ENCODE measurements at places on chromosomes 1 and 21.

- no peak for DNase-seq
Observed at GRCh38 chr1:175470591-175470990, 272.8 kb downstream of the TNR start.

DNA sequence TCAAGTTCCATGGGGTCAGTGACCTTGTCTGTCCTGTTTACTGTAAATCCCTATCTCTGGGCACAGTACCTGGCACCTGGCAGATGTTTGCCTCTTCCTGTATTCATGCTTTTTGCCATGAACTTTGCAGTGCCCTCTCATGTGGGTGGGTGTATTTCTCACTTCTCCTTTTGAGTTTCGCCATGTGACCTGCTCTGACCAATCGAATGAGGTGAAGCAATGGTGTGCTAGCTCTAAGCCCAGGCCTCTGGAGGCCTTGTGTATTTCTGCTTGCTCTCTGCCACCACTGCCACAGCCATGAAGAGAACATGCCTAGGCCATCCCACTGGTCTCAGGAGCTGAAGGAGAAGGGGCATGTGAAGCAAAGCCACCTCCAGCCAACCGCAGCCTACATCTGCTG lies 185.5 kb upstream of the ZC3H12A start:
- DNase-seq: no peak

GRCh38 chr1:65435987-65436386 lies 15.5 kb downstream of the LEPR start:
- DNase-seq: no peak

DNA sequence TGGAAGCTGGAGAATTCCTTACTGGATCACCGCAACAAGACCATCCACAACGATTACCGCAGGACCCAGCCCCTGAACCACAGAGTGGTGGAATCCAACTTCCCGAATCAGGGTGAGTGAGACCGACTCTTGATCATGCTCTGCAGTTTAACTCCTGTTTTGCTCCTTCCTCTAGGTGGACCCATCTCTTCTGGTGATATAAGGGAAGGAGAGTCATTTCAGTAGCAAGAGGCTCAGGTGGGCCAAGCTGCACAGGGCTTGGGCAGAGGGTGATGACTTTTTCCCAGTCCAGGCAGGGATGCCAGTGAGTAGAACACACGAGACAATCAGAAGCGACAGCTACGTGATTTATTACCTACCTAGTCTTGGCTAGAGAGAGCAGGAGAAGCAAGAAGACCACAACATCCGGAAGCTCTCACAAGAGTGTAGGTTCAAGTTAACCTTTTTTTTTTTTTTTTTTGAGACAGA lies 25.2 kb downstream of the CA6 start:
- no peak for DNase-seq

DNA sequence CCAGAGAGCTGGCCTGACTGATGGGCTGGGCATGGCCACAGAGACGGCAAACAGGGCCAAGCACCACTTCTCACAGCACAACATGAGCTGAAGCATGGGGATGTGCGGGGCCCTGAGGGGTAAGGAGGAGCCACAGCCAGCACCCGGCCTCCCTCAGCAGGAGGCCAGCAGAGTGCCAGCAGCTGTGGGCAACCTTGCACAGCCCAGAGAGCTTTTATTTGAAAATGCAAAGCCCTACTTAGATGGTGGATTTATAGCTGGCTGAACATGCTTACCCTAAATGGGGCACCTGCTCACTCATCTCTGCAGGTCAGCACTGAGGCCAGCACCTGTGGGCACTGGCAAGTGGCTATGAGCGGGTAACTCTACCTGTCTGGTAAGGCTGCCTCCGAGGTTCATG lies 44.1 kb downstream of the SLC66A1 start:
- DNase-seq: no peak

DNA sequence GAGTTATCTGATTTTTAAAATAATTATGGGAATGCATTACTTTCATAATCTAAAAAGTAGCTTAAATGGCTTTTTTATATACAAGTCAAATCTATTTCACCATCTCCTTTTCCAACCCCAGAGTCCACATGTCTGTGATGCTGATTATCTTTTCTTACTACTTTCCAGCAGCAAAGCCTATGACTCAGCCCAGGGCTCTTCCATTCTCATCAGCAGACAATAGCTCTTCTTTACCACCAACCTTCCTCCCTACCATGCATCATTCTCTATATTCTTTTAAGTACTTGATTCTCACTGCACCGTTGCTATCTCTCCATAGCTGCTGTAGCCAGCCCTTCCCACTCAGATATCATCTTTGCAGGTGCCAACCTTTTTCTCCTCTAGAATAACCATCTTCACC lies 61.3 kb downstream of the OVGP1 start:
- DNase-seq: no peak

DNA sequence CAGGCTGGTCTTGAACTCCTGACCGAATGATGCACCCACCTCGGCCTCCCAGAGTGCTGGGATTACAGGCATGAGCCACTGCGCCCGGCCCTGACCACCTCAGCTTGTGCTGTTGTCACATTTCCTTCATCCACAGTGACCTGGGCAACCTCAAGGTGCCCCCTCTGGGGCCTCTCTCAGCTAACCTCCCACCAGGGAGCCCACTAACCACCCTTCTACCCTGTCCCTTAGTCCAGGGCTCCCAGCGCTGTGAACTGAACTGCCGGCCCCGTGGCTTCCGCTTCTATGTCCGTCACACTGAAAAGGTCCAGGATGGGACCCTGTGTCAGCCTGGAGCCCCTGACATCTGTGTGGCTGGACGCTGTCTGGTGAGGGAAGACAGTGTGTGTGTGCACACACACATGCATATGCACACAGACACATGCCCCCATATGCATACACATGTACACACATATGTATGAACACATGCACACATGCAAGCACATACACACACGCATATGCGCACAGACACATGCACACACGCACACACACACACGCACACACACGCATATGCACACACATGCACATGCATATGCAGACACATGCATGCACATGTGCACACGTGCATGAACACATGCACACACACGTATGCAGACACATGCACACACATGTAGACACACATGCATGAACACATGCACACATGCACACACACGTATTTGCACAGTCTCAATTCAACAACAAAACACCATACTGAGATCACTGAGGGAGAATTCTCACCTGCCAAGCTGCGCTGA lies 6.2 kb downstream of the ADAMTSL4 start:
- no peak for DNase-seq

All from stimulated activated CD8-positive, alpha-beta memory T cell treated with anti-CD3 and anti-CD28 coated beads, Interleukin-15, amount 100 ng/mL, for 4 hours (primary cell).